Activated CD8-positive, alpha-beta memory T cell treated with anti-CD3 and anti-CD28 coated beads, Interleukin-2, amount 10 ng/mL, durations not matched to agents 7 days and 5 days (primary cell): ENCODE measurements at places on chromosomes 3 and 15. TPM values are rescaled to one million over a fixed set of nuclear protein-coding genes. Genes with fewer than 3 reads are reported as not detected.

GRCh38 chr3:12983319-12983718, 89.9 kb downstream of the IQSEC1 start:
- H3K4me3 ChIP-seq = no peak overlapping the region
- H3K36me3 ChIP-seq = peaks cover 7% of the 10 kb centered on the region
- no peak overlapping the region for H3K27ac ChIP-seq
- H3K4me1 ChIP-seq = peaks cover 44% of the 10 kb centered on the region

DNA sequence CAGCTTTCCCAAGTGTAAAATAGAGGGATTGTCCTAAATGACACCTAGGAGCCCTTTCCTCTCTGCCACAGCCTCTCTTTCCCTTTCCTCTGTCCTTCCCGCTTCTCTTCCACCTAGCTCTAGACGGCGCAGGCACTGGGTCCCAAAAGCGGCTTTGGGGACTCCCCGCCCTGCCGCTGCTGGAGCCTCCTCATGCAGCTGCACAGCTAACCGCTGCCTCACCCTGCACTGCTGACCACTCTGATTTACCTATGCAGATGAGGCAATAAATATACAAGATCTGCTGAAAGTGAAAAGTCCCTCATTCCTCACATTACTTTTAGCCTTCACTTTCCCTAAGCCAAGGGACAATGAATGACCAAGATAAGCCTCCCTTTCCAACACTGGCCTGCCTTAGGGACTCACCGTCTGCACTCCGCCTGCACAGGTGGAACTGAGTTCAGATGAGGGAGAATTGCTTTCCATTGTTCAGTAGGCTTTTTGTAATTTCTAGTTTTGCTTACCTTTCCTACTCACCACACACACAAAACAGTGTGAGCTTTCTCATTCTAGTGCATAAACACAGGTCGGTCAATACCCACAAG, 197.5 kb upstream of the BCL6 start:
- DNase-seq = no peak
- H3K4me1 ChIP-seq = peaks cover 3% of the 10 kb centered on the region
- H3K27ac ChIP-seq = no peak overlapping the region

DNA sequence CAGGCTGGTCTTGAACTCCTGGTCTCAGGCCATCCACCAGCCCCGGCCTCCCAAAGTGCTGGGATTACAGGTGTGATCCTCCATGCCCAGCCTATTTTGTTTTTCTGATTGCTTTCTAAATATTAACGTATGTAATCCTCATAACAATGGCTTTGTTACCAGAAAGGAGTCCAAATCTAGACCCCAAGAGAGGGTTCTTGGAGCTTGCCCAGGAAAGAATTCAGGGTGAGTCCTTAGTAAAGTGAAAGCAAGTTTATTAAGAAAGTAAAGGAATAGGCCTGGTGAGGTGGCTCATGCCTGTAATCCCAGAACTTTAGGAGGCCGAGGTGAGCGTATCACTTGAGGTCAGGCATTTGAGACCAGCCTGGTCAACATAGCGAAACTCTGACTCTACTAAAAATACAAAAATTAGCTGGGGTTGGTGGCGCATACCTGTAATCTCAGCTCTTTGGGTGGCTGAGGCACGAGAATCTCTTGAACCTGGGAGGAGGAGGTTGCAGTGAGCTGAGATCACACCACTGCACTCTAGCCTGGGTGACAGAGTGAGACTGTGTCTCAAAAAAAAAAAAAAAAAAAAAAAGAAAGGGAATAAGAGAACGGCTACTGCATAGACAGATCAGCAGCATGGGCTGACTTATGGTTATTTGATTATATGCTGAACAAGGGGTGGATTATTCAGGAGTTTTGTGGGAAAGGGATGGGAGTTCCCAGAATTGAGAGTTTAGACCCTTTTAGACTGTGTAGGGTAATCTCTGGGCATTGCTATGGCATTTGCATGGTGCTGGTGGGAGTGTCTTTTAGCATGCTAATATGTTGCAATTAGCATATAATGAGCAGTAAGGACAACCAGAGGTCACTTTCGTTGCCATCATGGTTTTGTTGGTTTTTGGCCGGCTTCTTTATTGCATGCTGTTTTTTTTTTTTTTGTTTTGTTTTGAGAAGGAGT, 36.1 kb downstream of the TYRO3 start:
- DNase-seq = no peak
- H3K27me3 ChIP-seq = peaks cover 23% of the 10 kb centered on the region
- no peaks in the 10 kb centered on the region for H3K36me3 ChIP-seq
- H3K4me1 ChIP-seq = no peaks in the 10 kb centered on the region
- H3K27ac ChIP-seq = no peak overlapping the region

GRCh38 chr15:96924570-96924969, 594.1 kb downstream of the NR2F2 start:
- H3K4me1 ChIP-seq = no peaks in the 10 kb centered on the region

DNA sequence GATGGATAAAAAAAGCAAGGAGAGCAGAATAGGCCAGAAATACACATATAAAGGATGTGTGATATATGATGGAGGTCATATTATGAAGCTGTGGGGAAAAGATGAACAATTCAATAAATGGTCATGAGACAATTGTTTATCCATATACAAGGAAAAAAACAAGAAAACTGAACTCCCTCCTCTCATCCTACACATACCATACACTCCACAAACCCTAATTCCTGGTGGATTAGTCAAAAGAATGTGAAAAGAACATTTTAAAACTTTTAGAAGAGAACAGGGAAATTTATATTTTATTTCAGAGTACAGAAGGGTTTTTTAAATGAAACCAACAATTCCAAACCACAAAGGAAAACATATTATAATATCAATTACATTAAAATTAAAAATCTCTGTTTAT, 34.5 kb upstream of the NR2E3 start:
- no peak overlapping the region for H3K27ac ChIP-seq
- peaks cover 14% of the 10 kb centered on the region for H3K4me1 ChIP-seq
- no peak overlapping the region for H3K4me3 ChIP-seq
- H3K36me3 ChIP-seq = no peaks in the 10 kb centered on the region
- no peaks in the 10 kb centered on the region for H3K27me3 ChIP-seq
- DNase-seq = no peak

- H3K4me1 ChIP-seq = no peaks in the 10 kb centered on the region
- peak; percentile 51 for DNase-seq
- no peak overlapping the region for H3K4me3 ChIP-seq
- H3K36me3 ChIP-seq = no peaks in the 10 kb centered on the region
- H3K27me3 ChIP-seq = peaks cover 5% of the 10 kb centered on the region
Measured at GRCh38 chr15:55774113-55774970, 31.4 kb upstream of the PRTG start.

KNG1 gene
- not detected for total RNA-seq

GRM2 gene
- total RNA-seq = 0.55 TPM

DAZL gene
- total RNA-seq = not detected

STRA6 gene
- not detected for total RNA-seq

ATP8B4 gene
- total RNA-seq = 98.3 TPM

TRH gene
- not detected for total RNA-seq

CALML4 gene
- 13.1 TPM for total RNA-seq

DPPA2 gene
- total RNA-seq = not detected
